Activated CD4-positive, alpha-beta T cell treated with anti-CD3 and anti-CD28 coated beads for 36 hours (primary cell): ENCODE measurements at places on chromosomes 11 and 22.
A peak's percentile ranks its signal among the peaks of the same experiment; 100 is the strongest.

DNA sequence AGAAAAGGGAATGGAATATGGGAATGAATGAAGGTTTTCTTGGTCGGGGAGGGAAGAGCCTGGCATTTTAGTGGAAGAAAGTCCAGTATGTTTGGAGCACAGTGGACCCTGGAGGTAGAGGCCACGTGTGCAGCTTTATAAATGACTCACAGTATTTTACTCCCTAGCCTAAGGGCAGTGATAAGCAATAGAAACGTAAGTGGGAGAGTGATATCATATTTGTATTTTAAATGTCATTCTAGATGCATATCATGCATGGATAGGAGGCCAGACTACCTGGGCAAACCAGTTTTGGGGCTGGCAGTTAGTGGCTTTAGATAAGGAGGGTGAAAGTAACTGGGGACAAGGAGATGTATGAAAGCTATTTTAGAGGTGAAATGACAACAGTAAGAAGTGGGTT, 174.1 kb downstream of the ARHGAP42 start:
- no peak for DNase-seq
- H3K4me3 ChIP-seq, result no peak overlapping the region
- H3K36me3 ChIP-seq, result no peaks in the 10 kb centered on the region
- H3K4me1 ChIP-seq, result no peaks in the 10 kb centered on the region

DNA sequence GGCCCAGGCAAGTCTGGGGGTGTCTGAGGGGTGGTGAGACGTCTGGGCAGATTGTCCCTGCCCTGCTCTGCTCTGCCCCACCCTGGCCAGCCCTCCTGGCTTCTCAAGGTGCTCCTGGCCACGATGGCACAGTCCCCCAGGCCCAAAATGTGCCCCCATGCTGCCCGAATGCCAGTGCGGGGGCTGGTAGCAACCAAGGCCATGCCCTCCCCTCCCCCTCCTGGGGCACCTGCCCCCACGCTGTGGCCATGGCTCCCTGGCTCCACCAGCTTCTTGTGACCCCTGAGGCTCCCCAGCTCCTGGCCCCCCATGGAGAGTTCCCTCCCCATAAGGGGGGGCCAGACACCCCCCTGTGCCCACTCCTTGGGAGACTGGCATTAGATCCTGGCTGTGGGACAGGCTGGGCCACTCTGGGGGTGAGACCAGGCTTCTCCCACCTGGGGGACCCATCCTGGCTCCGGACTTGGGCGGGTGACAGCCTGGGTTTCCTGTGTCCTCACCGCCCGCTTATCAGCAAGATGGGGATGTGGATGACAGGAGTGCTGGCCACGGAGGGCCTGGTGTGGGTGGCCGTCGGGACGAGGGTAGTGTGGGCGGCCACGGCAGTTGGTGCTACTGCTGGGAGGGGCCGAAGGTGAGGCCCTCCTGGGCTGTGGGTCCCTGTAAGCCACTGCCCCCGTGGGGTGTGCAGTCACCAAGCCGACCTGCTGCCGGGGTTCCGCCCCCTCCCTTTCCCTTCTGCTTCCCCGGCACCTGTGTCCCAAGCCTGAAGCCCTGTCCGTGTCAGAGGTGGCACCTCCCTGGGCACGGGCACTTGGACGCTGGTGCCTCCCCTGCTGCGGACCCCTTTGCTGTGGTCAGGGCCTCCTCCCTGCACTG, 15.9 kb upstream of the MUC6 start:
- H3K4me3 ChIP-seq, result no peak overlapping the region
- no peaks in the 10 kb centered on the region for H3K4me1 ChIP-seq
- peaks cover 4% of the 10 kb centered on the region for H3K27me3 ChIP-seq
- no peaks in the 10 kb centered on the region for H3K36me3 ChIP-seq

GRCh38 chr11:69864686-69865661, 45.8 kb upstream of the FGF3 start:
- H3K27me3 ChIP-seq, result peaks cover 23% of the 10 kb centered on the region
- no peaks in the 10 kb centered on the region for H3K36me3 ChIP-seq
- H3K4me3 ChIP-seq, result no peak overlapping the region
- H3K4me1 ChIP-seq, result no peaks in the 10 kb centered on the region
- H3K27ac ChIP-seq, result no peak overlapping the region

- H3K27me3 ChIP-seq, result peaks cover 1% of the 10 kb centered on the region
- no peak overlapping the region for H3K27ac ChIP-seq
- no peak overlapping the region for H3K4me3 ChIP-seq
- no peaks in the 10 kb centered on the region for H3K36me3 ChIP-seq
These were observed 8.2 kb downstream of the SOX6 start for GRCh38 chr11:16347928-16348685.

DNA sequence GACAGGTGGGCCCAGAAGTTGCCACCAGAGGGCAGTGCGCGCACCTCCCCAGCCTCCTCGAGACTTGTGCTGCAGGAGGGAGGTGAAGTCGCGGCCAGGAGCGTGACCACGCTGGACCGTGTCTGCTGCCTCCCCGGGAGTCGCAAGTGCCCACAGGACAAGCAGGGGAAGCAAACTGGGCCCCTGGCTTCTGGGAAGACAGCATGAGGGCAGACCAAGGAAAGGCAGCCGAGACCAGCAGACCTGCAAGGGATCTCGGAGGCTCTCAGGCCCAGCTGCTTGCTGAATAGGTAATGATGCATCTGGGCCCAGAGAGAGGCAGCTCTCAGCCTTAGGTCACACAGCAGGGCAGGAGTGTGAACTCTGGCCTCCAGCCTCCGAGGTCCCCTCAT, 17.0 kb upstream of the IL2RB start:
- H3K36me3 ChIP-seq, result no peaks in the 10 kb centered on the region
- peak; percentile 92 for DNase-seq
- H3K27me3 ChIP-seq, result no peaks in the 10 kb centered on the region
- H3K4me3 ChIP-seq, result peak overlapping the region; percentile 53
- H3K27ac ChIP-seq, result peak overlapping the region; percentile 82
- H3K4me1 ChIP-seq, result peaks cover 71% of the 10 kb centered on the region
